ENCODE measurements at places on chromosomes 6 and 20.

- no peak for DNase-seq
Measured at GRCh38 chr6:12024699-12025434, 12.8 kb downstream of the HIVEP1 start.

DNA sequence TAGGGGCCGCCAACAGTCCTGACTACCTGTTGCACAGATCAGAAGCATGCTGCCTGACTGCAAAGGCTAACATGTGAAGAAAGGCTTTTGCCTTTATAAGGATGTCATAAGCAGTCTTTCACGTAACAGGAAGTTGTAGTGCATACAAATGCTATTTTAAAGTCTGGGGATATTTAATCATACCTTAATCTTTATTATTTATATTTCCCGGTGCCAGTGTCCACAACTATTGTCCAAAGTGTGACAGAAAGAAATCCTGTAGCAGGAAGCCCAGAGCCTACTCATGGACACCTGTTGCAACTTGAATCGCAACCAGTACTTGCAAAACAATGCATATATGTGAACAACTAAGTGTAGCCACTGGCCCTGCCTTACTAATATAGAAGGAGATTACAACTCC is 235.8 kb downstream of the ALDH8A1 start:
- no peak for DNase-seq

GRCh38 chr20:6410721-6411120 is 287.9 kb upstream of the FERMT1 start:
- no peak for DNase-seq

GRCh38 chr20:40278673-40279072 is 410.4 kb downstream of the MAFB start:
- DNase-seq, result no peak

DNA sequence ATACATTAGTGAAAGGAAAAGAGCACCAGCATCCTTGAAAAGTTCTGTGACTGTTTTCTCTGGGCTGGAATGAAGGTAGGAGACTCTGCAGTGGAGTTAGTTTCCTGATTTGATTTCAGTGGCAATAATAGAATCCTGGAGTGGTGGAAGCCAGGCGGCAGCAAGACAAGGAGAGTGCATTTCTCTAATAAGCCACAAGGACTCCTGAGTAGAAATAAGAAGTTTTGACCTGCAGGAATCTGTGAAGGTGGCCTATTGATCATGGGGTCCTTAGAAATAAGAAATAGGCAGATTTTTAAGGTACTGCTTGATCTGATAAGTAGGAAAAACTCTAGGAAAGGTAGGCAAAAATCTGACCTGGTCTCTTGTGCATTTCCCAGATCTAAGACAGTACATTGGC is 68.4 kb upstream of the ELOVL5 start:
- no peak for DNase-seq

GRCh38 chr6:12622566-12622965 is 94.0 kb upstream of the PHACTR1 start:
- DNase-seq, result no peak

- DNase-seq, result peak; percentile 62
Measured at GRCh38 chr20:41137614-41138474, 501 bp downstream of the PLCG1 start.

DNA sequence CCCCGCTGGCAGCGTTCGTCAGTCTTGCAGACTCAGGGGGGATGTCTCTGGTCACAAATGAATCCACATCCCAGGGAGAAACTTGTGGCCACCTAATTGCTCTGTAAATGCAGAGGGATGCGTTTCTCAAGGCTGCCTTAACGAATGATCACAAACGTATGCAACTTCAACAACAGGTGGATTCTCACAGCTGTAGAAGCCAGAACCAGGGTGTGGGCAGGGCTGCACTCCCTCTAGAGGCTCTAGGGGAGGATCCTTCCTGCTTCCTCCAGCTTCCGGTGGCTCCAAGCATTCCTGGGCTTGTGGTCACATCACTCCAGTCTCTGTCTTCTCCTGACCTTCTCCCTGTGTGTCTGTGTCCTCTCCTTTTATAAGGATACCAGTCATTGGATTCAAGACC is 3.3 kb upstream of the TAF4 start:
- DNase-seq, result no peak

DNA sequence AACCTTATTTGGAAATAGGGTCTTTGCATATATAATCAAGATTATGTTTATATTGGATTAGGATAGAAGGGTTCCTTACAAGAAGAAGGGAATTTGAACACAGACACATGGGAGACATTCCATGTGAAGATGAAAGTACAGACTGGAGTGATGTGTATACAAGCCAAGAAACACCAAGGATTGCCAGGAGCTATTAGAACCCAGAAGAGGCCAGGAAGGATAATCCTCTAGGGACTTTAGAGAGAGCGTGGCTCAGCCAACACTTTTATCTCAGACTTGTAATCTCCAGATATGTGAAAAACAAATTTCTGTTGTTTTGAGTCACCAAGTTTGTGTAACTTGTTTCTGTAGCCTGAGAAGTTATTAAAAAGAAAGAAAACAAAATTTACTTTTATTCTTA is 1173.9 kb upstream of the CITED2 start:
- DNase-seq, result no peak

DNA sequence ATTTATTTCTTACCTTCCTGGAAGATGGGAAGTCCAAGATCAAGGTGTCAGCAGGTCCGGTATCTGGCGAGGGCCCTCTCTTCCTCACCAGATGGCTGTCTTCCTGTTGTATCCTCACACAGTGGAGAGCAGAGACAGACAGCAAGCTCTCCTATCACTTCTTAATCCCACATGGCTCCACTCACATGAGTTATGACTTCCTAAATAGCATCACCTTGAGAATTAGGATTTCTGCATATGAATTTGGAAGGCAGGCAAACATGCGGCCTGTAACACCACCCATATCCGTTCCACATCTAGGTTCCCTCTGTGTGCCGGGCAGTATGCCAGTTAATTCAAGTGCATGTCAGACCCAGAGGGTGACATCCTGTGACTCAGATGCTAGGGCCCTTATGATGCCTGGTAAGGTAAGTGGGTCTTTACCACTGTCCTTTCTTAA is 2.1 kb downstream of the RAET1E start:
- DNase-seq, result no peak

DNA sequence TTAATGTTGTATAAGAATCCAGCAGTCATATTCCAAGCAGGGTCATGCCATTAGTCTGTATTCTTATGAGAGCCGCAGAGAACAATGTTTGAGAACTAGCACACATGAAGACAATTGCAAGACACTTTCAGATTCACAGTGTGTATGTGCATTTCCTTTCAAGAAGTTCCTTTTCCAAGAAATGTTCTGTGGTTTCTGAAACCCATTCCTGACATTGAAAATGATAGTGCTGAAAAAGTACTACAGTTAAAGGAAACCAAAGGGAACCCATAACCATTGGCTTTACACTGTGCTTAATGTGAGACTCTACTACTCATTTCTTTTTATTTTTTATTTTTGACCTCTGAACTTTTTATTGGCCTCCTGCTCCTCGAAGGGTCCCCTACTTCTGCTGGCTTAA is 4.2 kb upstream of the CALHM6 start:
- no peak for DNase-seq

DNA sequence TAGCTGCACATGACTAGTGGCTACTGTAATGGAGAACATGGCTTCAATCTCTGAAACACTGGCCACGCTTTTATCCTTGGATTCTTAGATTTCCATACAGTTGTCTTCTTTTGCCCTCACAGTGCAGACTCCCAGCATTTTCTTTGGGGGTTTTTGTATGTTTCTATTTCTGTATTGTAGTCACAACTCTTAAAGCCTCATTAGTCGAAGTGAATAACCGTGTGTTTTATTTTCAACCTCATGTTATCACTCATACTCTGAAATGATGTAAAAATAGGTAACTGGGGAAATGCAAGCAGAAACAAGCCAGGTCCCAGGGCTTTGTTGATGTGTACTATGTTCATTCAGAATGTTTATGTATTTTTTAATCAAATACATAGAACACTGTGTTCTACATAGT is 162.9 kb downstream of the JARID2 start:
- no peak for DNase-seq

DNA sequence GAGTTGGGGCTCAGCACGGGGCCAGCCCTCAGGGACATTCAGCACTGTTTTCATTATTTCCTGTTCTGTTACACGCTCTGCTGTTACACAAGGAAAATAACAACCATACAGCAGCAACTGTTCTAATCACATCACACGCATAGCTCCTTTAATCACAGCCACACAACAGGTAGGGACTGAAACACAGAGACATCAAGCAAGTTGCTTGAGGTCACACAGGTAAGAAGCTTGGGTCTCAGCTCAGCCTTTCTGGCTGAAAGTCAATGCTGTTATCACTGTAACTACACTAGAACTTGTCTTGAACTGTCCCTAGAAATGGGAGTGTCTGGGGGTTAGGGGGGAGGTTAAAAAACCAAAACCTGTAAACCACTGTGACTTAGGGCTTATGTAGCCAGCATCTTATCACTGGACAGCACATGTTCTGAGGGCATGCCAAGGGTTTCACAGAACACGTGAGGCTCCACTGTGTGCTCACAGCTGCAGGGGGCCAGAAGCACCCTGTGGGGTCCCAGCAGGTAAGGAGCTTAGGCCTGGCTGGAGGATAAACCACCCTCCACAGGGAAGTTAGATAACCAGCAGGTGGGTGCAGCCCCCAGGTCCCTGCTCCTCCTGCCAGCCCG is 146.0 kb downstream of the EYA2 start:
- DNase-seq, result no peak

- DNase-seq, result peak; percentile 45
Measured at GRCh38 chr20:3209257-3209945, at the start of gene ITPA. ITPA (plus strand) TSS chr20:3209498; CDS start chr20:3209552, 54 bp downstream.

GRCh38 chr20:33979094-33979493 is 14.6 kb upstream of the RALY start:
- no peak for DNase-seq

GRCh38 chr6:43873806-43874714 is 104.0 kb downstream of the VEGFA start:
- DNase-seq, result peak; percentile 79

DNA sequence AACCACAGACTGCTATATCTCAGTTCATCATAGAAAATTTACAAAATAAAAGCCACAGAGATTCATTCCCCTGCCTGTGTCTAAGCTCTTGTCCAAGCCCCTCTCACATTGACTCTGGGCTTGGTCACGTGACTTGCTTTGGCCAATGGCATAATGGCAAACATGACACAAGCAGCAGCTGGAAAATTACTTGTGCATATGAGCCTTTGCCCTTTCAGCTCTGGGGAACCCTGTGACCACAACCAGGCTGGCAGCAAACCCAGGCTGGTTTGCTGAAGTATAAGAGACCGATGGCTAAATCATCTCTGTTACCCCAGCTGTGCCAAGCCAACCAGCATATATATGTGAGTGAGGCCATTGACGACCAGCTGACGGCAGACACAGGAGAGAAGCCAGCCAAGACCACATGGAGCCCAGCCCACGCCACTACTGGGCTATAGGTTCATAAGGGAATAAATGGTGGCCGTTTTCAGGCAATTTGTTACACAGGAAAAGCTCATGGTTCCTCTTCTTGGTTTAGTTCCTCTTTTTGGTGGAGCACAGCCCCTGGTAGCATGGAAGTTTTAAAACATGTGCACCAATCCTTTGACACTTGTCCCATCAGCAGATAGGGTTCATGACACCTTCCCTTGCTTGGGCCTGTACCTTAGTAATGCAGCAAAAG is 31.8 kb upstream of the RSPO4 start:
- DNase-seq, result no peak

- DNase-seq, result no peak
Measured at GRCh38 chr6:96900873-96901272, 3.2 kb upstream of the NDUFAF4 start.

DNA sequence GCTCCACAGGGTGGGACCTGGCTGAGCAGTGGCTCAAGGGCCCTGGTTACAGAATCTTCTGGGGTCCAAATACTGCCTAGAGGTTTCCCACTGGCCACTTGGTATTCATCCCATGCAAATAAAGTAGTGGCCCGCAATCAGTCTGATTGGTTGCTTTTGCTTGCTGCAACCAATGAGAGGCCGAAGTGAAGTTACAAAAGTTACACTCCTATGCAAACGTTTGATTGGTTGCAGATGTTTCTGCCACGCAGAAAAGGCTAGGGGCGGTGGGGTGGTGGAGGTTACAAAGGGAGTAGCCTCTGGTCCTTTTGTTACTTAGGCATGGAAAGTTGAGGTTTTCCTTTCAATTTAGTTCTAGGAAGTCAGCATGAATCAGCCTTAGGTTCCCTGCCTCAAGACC is 3.6 kb upstream of the NHLRC1 start:
- DNase-seq, result no peak

- peak; percentile 70 for DNase-seq
Measured at GRCh38 chr20:57439432-57439831, 48.2 kb downstream of the RBM38 start.

DNA sequence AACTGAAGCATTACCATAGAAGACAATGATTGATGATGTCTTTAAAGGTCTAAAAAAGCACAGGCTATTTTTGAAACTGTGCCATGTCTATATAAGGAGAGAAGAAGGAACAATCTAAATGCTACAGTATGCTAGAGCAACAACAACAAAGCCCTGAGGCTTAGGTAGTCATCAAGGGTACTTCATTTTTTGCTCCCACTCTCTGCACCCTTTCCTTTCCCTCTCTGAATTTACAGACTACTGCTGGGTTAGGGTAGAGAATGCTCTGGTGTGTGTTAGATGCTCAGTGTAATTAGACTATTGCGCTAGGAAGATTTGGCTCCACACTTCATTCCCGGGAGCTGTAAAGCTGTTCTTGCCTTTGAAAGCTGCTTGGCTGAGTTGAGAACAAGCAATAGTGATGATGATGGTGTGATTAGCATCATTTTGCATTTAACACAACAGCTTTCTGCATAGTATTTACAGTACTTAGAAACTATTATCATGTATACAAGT is 1262.5 kb upstream of the CITED2 start:
- no peak for DNase-seq

- no peak for DNase-seq
Measured at GRCh38 chr20:47067776-47068175, 173.1 kb downstream of the EYA2 start.

- DNase-seq, result no peak
Measured at GRCh38 chr20:21511485-21511849, 2.4 kb downstream of the NKX2-2 start.

DNA sequence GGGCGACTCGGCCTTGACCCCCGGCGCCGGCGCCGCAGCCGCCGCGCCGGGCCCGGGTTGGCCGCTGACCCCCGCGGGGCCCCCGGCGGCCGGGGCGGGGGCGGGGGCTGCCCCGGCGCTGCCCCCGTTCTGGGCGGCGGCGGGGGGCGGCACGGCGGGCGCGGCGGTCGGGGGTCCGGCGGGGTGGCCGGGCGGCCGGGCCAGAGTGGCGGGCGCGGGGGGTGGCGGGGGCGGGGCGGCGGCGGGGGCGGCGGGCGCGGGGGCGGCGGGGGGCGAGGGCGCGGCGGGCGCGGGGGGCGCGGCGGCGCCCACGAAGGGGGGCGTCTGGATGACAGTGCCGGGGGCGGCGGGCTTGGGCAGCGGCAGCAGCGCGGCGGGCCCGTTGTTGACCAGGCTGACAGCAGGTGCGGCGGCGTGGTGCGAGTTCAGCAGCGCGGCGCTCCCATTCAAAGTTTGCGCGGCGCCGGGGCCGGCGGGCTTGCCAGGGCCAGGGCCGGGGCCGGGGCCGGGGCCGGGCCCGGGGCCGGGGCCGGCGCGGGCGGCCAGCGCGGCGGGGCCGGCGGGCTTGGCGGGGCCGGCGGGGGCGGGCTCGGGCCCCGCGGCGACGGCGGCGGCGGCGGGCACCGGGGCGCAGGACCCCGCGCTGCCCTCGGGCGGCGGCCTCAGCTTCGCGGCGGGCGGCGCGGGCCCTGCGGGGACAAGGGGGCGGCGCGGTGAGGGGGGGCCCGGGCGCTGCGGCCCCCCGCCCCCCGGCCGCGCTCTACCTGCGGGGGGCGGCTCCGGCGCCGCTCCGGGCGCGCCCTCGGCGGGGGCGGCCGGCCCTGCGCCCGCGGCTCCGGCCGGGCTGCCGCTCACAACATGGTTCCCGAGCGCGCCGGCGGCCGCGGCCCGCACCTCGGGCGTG is 659 bp downstream of the TAF4 start:
- DNase-seq, result no peak
